ENCODE measurements at places on chromosomes 2 and 18.

DNA sequence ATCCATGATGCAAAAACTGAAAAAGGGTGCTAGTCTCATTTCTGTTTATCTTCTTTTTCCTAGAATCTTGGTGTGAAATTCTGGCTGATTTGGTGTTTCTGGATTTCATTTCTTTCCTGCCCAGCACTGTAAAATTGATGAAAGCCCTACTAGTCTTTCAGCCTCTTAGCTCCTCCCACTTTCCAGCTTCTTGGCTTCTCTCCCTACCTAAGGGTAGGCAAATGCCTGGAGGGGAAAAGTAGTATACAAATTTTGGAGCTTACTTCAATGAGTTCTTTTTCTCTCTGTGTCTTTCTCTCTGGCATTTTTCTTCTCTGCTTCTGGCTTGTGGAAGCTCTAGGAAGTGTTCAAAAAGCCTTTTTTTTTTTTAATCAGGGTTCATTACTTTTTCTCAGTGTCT, 160.5 kb downstream of the XIRP2 start:
- no peak for DNase-seq

- DNase-seq: no peak
These were observed 680 bp downstream of the ASNSD1 start for GRCh38 chr2:189661957-189662321.

DNA sequence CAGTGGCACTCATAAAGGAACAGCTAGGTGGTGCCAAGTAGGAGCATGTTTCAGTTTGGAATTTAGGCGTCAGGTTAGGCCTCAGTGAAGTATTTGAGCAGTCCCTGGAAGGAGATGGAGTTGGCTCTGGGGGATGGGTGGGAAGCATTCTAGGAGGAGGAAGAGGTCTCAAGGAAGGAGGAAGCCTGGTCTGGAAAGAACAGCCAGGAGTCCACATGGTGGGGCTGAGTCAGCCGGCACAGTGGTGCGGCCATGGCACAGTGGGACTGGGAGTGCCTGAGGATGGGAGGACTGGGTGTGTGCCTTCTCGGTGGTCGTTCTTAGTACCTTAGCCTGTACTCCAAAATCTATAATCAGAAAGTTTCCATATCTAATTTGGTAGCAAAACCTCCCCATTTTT, 373.3 kb downstream of the PTPRM start:
- DNase-seq: no peak

GRCh38 chr2:43303889-43304288, 77.5 kb upstream of the ZFP36L2 start:
- DNase-seq: no peak

- no peak for DNase-seq
These were observed 6.1 kb downstream of the ZFP36L2 start for GRCh38 chr2:43220229-43220751.

- no peak for DNase-seq
These were observed 50.1 kb upstream of the GAREM1 start for GRCh38 chr18:32520771-32521170.

DNA sequence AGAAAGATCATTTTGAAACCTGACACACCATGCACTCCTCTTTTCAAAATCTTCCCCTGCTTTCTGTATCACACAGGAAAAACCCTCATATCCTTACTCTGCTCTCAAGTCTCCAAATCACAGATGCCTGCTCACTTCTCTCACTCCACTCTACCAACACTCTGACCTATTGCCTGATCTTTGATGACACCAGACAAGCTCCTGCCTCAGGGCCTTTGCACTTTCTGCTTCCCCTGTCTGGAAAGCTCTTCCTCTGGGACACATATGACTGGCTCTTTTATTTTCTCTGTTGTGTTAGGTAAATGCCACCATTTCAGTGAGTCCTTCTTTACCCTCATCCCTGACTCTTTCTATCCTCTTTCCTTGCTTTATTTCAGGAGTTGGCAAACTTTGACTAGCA, 1300.7 kb upstream of the ZEB2 start:
- no peak for DNase-seq

GRCh38 chr2:162926907-162927306, 88.3 kb upstream of the KCNH7 start:
- no peak for DNase-seq

Data from stimulated activated CD8-positive, alpha-beta memory T cell treated with anti-CD3 and anti-CD28 coated beads, Interleukin-7, amount 100 ng/mL, for 4 hours (primary cell).